ENCODE measurements at places on chromosomes 12 and 14. TPM values are rescaled to one million over a fixed set of nuclear protein-coding genes. Genes with fewer than 3 reads are reported as not detected.

DNA sequence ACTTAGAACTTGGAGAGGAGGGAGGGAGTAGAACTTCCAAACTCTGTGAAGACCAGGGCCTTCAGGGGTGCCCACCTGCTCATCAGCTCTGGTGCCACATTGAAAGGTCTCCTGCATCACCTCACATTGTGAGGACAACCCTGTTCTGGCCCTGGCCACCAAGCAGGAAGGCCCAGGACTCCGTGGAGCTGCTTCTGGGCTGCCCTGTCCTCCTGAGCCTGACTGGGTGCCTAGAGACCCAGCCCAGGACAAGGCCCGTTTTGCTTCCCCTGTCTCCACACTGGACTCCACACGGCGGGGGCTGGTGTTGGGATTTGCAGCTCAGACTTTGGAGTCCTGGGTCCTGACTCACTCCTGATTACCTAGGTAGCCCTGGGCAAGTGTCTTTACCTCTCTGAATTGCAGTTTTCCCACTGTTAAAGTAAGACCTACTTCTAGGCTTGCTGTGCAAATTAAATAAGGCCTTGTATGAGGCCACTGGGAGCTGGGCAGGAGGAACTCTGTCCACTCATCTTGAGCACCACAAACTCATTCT is 12.5 kb upstream of the KRT82 start:
- no peaks in the 10 kb centered on the region for H3K36me3 ChIP-seq
- no peaks in the 10 kb centered on the region for H3K27me3 ChIP-seq
- no peaks in the 10 kb centered on the region for H3K4me1 ChIP-seq
- DNase-seq: no peak
- no peak overlapping the region for H3K27ac ChIP-seq
- no peak overlapping the region for H3K4me3 ChIP-seq

GRCh38 chr12:132505105-132505851 is 15.3 kb downstream of the FBRSL1 start:
- no peaks in the 10 kb centered on the region for H3K36me3 ChIP-seq
- no peaks in the 10 kb centered on the region for H3K27me3 ChIP-seq
- H3K4me1 ChIP-seq: peaks cover 44% of the 10 kb centered on the region
- no peak overlapping the region for H3K4me3 ChIP-seq

GRCh38 chr12:12903642-12904609 is 12.6 kb downstream of the GPRC5A start:
- H3K27me3 ChIP-seq: no peaks in the 10 kb centered on the region
- DNase-seq: no peak
- no peaks in the 10 kb centered on the region for H3K36me3 ChIP-seq
- no peak overlapping the region for H3K27ac ChIP-seq
- no peaks in the 10 kb centered on the region for H3K4me1 ChIP-seq
- no peak overlapping the region for H3K4me3 ChIP-seq

- H3K4me1 ChIP-seq: peaks cover 26% of the 10 kb centered on the region
- DNase-seq: no peak
- peak overlapping the region; percentile 78 for H3K27ac ChIP-seq
- no peaks in the 10 kb centered on the region for H3K27me3 ChIP-seq
Observed at GRCh38 chr12:6970096-6970527, 352 bp downstream of the PHB2 start.

- no peak overlapping the region for H3K4me3 ChIP-seq
- H3K4me1 ChIP-seq: no peaks in the 10 kb centered on the region
- peak; percentile 70 for DNase-seq
- no peaks in the 10 kb centered on the region for H3K36me3 ChIP-seq
- no peak overlapping the region for H3K27ac ChIP-seq
Observed at GRCh38 chr12:153080-153746, 60.7 kb downstream of the SLC6A12 start.

- peaks cover 14% of the 10 kb centered on the region for H3K36me3 ChIP-seq
- no peak overlapping the region for H3K27ac ChIP-seq
- H3K4me1 ChIP-seq: peaks cover 41% of the 10 kb centered on the region
- H3K4me3 ChIP-seq: peak overlapping the region; percentile 14
- H3K27me3 ChIP-seq: no peaks in the 10 kb centered on the region
Observed at GRCh38 chr12:54586620-54587019, 1.8 kb downstream of the PPP1R1A start.

The CCDC38 gene
- total RNA-seq: 1.4 TPM

The KRT2 gene
- total RNA-seq: not detected

The GUCY2C gene
- 0.05 TPM for total RNA-seq

The MYF5 gene
- total RNA-seq: not detected

The CFAP54 gene
- 0.19 TPM for total RNA-seq

The ACOT6 gene
- total RNA-seq: not detected

The PLA2G1B gene
- 0.84 TPM for total RNA-seq

The MFAP5 gene
- total RNA-seq: 0.42 TPM
